ENCODE measurements at places on chromosomes 13 and 19.

DNA sequence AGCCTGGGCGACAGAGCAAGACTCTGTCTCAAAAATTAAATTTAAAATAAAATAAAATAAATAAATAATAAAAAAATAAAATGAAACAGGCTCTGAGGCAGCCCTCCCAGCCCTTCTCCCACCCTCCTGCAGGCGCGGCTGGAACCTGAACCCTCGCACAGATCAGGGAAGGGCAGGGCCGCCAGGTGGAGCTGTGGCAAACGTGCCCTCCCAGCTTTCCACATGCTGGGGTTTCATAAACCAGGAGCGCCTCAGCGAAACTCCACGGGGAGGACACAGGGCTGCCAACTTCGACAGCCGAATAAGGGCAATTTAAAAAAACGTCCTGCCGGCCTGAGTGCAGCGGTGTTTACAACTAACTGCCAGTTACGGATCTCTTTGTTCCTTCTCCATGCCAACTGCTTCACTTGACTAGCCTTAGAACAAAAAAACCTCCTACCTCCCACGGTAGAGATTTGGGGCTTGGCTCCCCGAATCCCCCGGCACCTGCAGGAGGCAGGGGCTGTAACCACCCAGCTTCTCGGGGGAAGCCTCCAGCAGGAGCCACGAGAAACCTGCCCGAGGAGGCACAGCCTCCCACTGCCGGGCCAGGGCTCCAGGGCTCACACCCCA is 15.9 kb downstream of the ZNF787 start:
- DNase-seq, result no peak

- DNase-seq, result no peak
Observed at GRCh38 chr13:29901710-29902631, 51.6 kb upstream of the UBL3 start.

GRCh38 chr13:79457948-79458347 is 23.0 kb upstream of the NDFIP2 start:
- DNase-seq, result no peak

DNA sequence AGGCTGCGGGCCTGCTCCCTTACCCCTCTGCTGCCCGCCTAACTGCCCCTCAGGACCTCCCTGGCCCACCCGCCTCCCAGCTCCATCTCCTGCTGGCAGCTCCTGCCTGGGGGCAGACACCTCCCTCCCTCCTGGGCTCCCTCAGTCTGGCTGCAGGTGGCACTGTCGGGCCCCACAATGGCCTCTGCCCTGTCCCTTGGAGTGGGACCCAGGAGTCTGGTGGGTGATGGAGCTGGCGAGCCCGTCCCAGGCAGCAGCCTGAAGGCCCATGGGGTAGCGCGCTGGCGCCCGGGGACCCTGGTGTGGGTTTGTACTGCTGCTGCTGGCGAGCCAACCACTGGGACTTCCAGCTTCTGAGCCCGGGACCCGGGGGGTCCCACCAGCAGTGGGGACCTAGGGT is 83.6 kb downstream of the KDM4B start:
- no peak for DNase-seq

- DNase-seq, result no peak
Observed at GRCh38 chr19:58118979-58119733, 21.1 kb upstream of the ZSCAN18 start.

- DNase-seq, result no peak
Observed at GRCh38 chr19:55141696-55142095, 7.3 kb downstream of the TNNT1 start.

- no peak for DNase-seq
Observed at GRCh38 chr13:59750860-59751259, 412.9 kb downstream of the DIAPH3 start.

DNA sequence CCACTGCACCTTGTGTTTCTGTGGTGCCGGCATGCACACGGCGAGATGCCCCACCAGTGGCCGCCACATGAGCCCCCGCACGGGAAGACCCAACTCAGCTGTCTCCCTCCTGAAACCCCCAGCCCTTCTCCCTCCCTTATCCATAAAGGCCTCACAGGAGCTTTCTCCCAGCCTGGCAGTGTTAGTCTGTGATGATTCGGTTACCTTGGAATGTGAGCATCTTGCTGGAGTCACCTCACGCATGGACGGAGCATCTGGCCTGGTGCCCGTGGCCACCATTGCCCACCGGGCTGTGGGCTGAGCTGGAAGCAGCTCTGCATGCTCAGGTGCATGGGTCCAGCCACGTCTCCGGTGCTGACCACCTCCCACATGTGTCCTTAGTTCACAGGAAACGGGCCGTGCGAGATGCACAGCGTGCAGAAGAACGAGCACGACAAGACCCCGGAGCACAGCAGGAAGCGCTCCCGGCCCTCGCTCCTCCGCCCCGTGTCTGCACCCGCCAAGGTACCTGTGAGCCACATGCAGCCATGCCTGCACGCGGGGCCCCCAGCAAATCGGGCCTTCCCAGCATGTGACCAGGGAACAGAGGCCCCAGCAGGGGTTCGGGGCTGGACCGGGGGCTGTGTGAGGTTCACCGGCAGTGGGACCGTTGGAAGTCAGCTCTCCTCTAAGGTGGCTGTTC is 22.0 kb downstream of the SIN3B start:
- DNase-seq, result no peak

All from NCI-H187 treated with DMSO at 0.1 percent for 48 hours (cell line).